ENCODE measurements at places on chromosomes 2 and 18.

DNA sequence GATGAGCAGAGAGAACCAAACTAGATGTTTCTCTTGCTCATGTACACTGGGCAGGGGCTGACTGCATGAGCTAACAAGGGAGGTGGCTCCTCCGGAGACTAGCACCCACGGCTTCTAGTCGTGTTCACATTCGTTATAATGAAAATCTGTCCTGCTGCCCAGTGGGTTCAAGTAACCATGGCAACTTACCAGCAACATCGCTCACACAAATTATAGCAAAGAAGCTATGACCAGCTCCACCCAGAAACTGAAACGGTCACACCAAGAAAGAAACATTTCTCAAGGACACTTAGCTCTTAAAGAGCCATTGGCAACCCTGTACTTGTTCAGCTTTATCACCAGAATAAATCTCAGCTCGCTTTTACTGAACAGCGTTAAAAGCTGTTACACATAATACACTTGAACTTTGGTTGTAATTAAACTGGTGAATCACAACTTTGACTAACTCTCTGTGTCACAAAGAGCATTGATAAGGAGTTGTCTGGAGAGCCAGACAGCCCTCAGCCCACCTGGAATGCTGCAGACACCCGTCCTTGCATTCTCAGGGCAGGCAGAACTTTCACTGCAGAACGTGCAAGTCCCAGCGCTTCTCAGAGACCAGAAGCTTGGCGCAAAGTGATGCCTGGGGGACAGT, 141.2 kb downstream of the PID1 start:
- DNase-seq = no peak

DNA sequence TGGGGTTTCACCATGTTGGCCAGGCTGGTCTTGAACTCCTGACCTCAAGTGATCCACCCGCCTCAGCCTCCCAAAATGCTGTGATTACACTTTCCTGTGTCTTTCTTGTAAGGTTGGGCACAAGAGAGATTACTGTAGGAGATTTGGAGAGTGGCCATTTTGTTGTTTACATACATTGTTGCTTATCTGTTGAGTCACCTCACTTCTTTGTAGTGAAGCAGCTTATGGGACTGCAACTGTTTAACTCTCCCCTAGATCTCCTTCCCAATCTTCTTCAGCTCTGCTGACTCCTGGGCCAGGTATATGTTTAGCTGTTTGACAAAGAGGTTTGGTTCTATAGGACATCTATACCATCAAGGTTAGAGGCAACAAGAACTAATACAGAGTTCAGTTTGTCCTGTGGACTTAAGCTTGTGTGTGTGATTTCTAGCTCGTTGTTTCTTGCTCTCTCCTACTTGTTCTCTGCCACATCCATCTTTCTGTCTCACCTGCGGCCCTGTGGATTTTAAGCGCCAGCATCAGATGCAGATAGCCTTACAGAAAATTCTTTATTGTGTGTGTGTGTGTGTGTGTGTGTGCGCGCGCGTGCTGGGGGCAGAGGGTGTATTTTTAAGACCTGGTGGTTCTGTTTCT, 95.4 kb downstream of the HAUS1 start:
- no peak for DNase-seq

DNA sequence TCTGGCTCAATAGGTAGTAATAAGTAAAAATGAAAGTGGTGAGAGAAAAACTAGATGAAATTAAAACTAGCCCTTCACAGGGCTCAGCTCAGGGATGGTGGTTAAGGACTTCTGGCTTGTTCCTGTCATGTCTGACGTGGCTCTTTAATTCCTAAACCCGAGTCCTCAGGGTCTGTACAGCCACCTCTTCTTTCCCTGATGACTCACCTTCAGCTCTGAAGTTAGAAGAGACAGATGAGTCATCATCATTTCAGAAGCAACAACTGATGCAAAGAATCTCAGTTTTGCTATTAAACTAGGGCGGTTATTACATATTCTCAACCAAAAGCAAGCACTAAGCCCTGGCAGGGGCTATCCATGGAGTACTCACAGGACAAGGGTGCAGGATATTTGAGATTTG, 24.0 kb upstream of the ITGB6 start:
- DNase-seq = no peak

DNA sequence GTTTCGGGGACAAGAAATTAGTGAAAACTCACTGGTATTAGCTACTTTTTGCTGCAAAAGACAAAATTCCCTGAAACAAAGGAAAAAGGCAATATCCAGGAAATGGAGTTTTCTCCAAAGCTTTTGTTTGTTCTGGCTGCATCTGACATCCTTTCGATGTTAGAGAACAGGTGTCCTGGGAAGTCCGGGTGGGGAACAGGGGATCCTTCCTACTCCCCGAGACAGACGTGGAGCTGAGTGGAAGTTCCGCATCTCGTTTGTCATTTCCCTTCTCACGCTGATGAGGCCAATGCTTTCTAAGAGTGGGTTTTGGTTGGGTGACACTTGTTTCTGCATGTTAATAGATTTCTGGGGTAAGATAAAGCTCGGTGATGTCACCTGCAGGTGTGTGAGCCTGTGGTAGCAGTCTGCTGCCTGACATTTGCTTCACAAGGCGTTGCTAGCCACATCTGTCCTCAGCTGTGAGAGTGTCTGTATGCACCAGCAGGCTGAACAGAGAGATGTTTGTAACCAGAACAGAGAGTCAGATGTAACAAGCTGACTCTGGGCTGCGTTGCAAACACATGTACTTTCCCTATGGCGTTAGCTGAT, 125.9 kb downstream of the ACOXL start:
- no peak for DNase-seq

GRCh38 chr2:238691596-238692491, 156.0 kb upstream of the TWIST2 start:
- DNase-seq = no peak

DNA sequence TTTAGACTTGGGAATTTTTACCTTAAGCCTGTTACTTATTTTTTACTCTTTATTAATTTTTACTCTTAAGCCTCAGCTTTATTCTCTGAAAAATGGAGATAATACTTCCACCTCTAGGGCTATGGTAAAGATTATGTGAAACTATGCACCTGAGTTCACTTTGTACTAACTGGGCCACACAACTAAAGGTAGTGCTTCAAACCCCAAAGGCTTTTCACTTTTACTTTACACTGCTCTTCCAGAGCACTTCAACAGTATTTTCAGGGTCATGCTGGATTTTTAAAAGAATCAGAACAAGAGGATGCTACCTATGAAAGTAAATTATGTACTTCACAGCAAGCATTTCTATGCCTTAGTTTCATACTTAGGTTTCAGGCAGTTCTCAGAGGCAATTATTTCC, 27.8 kb downstream of the MEX3C start:
- no peak for DNase-seq

GRCh38 chr18:46068763-46069162, 3.3 kb downstream of the PSTPIP2 start:
- no peak for DNase-seq

- no peak for DNase-seq
Observed at GRCh38 chr2:55009277-55010060, 40.8 kb downstream of the RTN4 start.

- no peak for DNase-seq
Observed at GRCh38 chr2:158893474-158893873, 75.0 kb upstream of the TANC1 start.

GRCh38 chr18:48902023-48902855, 48.5 kb downstream of the SMAD7 start:
- DNase-seq = peak; percentile 93

- DNase-seq = no peak
Observed at GRCh38 chr2:98301469-98301868, 44.8 kb upstream of the CNGA3 start.

- DNase-seq = no peak
Observed at GRCh38 chr18:58177004-58177717, 133.1 kb downstream of the NEDD4L start.

DNA sequence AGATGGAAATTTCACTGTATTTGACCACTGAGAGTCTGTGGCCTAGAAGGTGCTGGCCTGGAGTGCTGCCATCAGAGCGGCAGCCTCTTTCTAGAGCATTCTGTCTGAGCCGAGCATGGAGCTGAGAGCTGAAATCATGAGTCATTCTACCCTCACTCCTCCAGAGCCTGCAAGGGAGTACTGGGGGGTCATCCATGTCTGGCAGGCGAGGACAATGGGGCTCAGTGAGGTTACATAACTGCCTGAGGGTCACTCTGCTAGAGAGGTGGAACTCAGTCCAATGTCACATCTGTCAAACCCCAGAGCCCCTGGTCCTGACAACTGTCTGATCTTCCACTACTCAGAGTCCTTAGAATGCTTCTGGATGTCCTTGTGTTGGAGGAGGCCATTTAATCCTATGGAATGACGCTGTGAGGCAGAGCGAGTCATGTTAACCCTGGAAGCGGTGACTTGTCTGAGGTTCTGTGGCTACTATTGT, 65.3 kb downstream of the HAUS1 start:
- DNase-seq = no peak

DNA sequence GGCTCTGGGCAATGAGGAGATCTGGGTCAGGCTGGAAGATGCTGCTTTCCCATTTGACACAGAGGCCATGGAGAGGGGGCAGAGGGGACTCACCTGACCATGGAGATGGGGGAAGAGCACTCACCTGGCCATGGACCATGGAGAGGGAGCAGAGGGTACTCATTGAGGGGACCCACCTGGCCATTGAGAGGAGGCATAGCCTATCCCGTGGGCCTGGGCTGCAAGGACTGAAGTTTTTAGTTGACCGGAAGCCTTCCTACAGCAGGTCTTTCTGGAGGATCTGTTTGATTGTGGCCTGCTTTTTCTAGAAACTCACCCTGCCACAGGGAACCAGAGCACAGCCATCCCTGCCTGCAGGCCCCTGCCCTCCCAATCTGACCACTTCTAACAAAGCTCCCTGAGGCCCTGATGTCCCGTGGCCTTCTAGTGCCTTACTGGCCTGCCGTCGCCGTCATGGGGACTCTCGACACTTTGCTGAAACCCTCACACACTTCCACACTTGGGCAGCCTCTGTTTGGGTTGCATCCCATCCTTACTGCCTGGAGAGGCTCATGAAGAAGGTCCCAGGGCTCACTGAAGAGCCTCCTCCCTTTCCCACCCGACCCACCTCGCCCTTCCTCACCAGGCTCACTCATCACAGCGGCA, 5.1 kb upstream of the PROM2 start:
- DNase-seq = no peak

- no peak for DNase-seq
Observed at GRCh38 chr2:223915071-223915470, 30.1 kb downstream of the WDFY1 start.

DNA sequence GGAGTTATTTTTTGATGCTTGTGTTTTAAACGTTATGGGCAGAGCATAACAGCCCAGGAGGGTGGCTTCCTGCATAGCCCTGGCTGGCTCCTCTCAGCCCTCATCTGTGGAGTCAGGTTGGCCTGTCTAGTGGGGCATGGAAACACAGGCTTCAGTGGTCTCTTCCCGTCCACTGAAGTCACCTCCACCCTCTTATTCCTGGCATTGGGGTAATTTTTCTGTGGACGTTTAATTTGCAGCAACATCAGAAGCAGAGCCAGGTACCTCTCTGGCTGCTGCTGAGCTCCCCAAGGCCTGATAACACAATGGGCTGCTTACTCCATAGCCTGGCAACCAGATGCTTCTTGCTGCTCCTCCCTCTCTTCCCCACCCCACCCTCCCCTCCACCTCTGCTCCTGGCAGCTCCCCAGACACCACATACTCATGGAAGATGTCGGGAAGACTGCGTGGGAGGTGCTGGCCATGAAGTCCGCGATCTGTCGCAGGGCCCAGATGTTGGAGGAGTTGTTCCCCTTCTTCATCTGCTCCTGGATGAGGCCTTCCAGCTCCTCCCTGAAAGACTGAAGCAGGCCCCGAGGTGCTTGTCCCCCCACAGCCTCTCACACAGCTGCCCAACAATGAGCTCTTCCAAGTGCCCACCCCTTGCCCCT, 64.0 kb downstream of the ADD2 start:
- DNase-seq = peak; percentile 45

DNA sequence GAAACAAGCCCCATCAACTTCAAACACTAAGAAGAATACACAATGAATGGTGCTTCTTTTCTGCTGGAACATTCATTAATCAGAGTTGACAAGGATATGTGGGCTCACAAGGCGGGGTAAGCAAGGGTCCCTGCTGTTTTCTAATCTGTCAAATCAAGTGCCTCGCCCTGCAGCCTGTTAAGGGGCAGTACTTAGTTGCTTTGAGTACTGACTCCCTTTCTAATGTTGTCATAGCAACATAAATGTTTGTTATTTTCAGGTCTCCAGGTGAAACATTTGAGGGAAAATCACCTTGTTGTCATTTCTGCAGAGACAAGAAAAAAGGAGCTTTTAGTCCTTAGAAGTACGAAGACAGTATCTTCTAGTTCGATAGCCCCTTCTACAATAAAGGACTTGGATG, 284.7 kb upstream of the PKDCC start:
- no peak for DNase-seq

DNA sequence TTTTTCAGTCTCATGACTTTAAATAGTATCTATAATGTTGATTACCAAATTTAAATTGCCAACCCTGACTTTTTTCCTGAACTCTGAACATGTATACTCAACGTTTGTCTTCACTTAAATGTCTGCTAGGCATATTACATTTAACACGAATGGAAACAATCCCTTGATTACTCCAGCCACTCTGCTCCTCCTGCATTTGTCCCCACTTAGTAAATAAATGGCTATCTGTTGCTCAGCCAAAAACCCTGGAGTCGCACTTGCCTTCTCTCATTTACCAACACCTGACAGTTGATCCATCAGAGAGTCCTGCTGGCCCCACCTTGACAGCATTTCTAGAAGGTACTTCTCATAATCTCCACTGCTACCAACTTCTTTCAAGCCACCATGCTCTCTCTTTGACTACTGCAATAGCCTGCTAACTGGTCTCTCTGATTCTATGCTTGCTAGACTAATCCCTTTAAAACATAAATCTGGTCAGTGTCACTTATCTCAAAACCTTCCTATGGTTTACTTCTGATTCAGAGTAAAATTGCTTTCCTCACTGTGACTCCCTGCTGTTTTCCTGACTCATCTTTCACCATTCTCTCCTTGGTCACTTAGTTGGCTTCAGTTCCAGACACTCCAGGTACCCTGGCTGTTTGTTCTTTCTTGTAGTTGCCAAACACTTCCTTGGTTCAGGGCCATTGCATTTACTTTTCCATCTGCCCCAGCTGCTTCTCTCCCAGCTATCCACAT, 31.9 kb downstream of the SPAG16 start:
- no peak for DNase-seq

- DNase-seq = peak; percentile 82
Observed at GRCh38 chr18:9849407-9850283, 36.1 kb upstream of the TXNDC2 start.

- no peak for DNase-seq
Observed at GRCh38 chr2:235539773-235540172, 45.9 kb downstream of the AGAP1 start.

- DNase-seq = no peak
Observed at GRCh38 chr2:98731894-98732349, 990 bp upstream of the MGAT4A start.

DNA sequence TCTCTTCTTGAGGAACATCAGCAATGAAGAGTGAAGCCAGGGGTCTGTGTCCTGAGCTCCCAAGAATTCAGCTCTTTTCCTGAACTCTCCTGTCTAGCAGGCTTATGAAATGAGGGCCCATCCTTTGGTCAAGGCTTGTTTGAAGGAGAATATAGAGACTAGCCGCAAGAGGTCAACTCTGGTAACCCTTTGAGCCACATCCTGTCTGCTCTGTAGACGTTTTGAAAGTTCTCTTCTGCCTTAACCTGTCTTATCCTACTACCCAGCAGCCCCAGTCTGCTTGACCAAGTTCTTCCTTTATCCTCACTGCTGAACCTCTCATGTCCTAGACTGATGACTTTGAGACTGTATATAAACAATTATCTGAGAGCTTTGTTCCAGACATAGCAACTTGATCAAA, 5.4 kb downstream of the SEMA4F start:
- no peak for DNase-seq

- DNase-seq = no peak
Observed at GRCh38 chr2:146677280-146677679, 1167.5 kb upstream of the ACVR2A start.

- DNase-seq = no peak
Observed at GRCh38 chr2:242063850-242064249, 194.3 kb downstream of the RTP5 start.

All from sigmoid colon (tissue), 7 donors.